RKO (cell line): ENCODE measurements at places on chromosomes 7 and 10.

GRCh38 chr10:3217301-3217700 lies 44.7 kb upstream of the PITRM1 start:
- DNase-seq, result no peak

- DNase-seq, result peak; percentile 99
These were observed 845.0 kb downstream of the CNTNAP2 start for GRCh38 chr7:146961617-146962016.

DNA sequence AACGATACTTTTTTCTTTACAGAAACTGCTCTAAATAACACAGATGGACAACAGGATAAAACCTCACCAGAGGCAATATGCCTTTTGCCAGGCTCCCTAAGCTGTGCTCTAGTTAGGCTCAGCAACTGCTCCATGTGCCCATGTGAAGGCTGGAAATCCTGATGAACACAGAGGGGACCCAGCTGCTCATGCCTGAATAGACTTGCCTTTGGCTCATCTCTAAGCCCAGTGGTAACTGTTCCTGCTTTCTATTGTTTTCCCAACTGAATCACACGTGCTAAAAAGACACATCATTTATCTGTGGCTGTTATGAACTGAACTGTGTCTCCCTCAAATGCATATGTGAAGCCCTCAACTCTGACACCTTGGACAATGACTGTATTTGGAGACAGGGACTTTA lies 110.4 kb downstream of the RNF216 start:
- DNase-seq, result no peak

GRCh38 chr10:78654047-78654590 lies 414.6 kb upstream of the ZMIZ1 start:
- DNase-seq, result no peak

GRCh38 chr7:127064-127598 lies 65.2 kb upstream of the FAM20C start:
- DNase-seq, result no peak

DNA sequence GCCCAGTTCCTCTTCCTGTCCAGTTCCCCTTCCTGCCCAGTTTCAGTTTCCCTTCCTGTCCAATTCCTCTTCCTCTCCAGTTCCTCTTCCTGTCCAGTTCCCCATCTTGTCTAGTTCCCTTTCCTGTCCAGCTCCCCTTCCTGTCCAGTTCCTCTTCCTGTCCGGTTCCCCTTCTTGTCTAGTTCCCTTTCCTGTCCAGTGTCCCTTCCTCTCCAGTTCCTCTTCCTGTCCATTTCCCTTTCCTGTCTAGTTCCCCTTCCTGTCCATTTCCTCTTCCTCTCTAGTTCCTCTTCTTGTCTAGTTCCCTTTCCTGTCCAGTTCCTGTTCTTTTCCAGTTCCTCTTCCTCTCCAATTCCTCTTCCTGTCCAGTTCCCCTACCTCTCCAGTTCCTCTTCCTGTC lies 68.1 kb upstream of the ADCY1 start:
- DNase-seq, result no peak

DNA sequence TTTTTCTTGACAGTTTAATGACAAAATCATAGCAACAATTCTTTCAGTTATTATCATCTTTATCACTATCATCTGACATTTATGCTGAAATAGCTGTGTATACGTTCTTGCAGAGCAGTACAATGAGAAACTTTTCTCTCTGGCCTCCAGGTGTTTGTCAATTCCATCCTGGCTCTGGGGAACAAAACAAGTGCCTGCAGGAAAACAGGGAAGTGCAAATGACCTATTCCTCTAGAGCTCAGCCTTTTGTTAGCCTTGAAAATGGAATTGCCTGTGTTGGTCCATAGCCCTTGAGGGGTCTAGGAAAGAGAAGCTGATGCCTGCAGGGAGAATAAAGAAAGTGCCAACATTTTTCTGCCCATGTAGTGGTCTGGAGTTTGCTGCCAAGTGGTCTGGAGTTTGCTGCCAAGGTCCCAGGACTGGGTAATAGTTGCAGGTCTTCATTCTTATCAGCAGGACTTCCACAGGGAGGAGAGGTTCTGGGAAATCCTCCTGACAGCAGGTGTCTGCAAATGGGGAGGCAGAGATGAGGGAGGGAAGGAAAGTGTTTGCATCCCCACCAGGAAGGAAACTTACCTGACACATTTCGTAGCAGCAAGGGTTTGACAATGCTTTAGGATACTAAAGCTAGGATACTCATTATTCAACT lies 10.1 kb upstream of the CSTF2T start:
- DNase-seq, result no peak

DNA sequence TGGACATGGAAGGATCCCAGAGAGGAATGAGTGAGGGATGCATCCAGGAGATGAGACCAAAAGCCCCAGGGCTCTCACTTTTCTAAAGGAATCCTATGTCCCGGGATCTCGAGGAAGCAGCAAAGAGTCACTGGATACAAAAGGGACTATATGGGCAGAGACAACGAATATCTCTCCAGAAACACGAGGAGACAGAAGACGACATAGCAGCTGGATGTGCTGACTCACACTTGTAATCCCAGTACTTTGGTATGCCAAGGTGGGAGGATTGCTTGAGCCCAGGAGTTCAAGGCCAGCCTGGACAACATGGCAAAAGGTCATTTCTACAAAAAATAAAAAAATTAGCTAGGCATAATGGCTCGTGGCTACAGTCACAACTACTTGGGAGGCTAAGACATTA lies 24.7 kb upstream of the MSMB start:
- DNase-seq, result no peak
